ENCODE measurements at places on chromosomes 13 and 19.

DNA sequence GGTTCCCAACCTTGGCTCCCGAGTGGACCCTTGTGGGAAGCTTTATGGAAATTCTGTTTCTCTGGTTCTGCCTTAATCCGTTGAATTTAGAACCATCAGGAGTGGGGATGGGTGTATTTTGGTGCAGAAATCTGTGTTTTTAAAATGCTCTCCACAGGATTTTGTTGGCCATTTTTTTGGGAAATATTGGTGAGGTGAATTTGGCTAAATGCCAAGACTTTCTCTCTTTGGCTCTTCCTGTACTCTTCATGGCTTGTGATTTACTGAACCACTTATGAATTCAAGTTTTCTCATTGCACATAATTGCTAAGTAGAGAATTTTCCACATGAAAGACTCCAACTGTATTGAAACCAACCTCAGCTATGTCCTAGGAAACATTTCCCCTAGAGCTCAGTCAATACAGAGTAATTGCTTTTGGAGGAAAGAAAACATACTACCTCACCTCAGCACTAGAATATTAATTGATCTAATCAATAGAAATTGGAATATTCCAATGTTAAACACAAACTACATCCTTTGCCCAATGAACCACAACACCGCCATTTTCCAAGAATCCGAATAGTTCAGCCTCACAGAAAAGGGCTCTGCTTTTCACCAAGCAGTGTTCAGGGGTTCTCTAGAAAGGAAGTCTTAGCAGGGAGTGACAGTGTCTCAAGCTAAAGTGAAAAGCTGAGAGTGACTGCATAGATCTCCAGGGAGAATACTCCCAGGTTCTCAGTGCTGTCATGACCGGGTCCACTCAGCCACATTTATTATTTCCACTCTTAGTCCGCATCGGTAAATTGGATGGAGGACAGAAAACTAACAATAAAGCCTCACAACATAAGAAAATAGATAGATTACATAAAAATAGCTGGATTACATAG, 60.3 kb downstream of the ERCC5 start:
- no peak for DNase-seq

GRCh38 chr13:29562786-29563438, 32.6 kb downstream of the SLC7A1 start:
- no peak for DNase-seq

GRCh38 chr13:65217471-65217995, 2012.6 kb downstream of the PCDH9 start:
- no peak for DNase-seq

- no peak for DNase-seq
Observed at GRCh38 chr19:35945121-35945790, 9.1 kb downstream of the LRFN3 start.

DNA sequence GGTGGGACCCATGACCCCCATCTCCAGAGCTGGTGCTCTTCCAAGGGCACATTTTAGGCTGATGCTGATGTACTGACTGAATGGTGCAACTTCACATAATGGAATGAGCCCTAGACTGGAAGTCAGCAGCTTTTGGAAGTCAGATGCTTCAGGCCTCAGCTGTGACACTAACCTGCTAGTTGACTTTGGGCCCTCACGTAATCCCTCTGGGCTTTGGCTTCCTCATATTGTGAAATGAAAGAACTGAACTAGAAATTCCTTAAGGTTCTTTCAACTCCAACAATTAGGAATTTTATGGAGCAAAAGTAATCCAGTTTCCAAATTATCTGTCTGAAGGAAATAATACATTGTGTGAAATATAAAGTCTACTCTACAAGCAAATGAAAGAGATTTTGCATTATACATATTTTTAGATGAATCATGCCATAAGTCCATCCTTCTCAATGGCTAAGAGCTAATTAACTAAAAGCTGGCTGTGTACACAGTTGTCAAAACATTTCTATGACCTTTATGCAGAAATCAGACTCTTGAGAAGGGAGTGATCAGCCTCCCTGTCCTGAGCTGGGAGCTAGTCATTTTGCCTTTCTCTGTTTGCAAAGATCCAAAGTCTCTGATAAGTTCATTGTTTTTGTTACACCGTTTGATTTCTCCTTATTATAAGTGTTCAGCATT, 204.2 kb downstream of the DCLK1 start:
- DNase-seq: no peak

DNA sequence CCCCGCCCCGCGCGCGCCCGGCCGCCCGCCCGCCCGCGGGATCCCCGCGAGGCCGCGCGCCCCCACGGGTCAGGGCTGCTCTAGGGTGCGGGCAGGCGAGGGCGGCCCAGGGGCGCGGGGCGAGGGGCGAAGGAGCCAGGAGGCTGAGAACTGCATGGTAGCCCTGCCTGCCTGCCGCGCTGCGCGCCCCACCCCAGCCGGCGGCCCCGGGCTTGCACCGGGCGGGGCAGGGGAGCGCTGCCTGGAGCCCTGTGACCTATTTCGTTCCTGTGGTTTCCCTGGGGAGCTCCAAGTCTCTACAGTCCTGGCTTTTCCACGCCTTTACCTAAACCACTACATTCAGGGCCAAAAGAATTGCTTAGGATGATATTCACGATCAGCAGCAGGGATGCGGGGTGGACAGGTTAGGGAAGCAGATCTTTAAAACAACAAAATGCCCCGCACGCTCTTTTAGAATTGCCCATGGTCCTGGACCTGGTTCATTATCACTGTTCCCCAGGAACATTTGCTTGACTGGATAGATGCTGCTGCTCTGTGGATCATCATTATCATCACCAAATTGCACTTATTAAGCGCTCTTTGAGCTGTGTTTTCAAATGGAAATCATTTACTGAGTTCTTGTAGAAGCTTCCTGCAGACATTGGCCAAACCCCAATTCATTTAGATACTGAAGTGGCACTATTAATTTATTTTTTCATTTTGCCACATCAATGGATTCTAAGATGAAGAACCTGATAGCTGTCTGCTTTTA, 421 bp upstream of the GPR12 start:
- DNase-seq: no peak

DNA sequence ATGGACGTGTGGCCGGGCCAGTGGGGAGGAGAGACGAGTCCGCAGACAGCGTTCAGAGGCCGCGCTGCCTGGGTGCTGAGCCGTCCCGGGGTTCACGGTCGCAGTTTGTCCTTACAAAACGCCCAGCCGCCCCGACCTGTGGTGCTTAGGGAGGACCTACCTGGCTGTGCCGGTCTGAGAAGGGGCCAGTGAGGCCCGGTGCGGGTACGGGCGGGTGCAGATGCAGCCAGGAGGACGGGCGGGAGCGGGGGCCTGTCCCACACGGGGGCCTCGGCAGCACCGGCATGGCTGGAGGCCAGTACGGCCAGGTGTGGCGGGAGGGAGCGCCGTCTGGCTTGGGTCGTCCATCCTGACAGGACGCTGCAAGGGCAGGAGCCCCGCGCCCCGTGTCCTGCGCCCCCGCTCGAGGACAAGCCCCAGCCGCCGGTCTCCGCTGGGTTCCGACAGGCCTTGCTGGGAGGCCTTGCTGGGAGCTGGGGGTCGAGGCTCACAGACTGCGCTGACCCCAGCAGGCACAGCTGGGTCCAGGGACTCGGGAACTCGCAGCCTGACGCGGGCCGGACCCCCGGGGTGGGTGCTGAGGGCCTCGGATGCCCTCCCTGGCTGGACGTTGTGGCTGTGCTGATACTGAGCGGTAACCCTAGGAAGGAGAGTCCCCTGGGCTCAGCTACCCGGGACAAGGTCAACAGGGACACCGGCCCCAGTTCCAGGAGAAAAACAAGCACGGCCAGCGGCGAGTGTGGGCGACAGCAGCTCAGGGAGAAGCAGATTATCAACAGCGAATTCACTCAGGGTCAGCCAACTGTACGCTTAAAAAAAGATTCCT, 5.3 kb upstream of the PROZ start:
- DNase-seq: peak; percentile 97

GRCh38 chr13:71879129-71879535, 12.1 kb upstream of the DACH1 start:
- no peak for DNase-seq

DNA sequence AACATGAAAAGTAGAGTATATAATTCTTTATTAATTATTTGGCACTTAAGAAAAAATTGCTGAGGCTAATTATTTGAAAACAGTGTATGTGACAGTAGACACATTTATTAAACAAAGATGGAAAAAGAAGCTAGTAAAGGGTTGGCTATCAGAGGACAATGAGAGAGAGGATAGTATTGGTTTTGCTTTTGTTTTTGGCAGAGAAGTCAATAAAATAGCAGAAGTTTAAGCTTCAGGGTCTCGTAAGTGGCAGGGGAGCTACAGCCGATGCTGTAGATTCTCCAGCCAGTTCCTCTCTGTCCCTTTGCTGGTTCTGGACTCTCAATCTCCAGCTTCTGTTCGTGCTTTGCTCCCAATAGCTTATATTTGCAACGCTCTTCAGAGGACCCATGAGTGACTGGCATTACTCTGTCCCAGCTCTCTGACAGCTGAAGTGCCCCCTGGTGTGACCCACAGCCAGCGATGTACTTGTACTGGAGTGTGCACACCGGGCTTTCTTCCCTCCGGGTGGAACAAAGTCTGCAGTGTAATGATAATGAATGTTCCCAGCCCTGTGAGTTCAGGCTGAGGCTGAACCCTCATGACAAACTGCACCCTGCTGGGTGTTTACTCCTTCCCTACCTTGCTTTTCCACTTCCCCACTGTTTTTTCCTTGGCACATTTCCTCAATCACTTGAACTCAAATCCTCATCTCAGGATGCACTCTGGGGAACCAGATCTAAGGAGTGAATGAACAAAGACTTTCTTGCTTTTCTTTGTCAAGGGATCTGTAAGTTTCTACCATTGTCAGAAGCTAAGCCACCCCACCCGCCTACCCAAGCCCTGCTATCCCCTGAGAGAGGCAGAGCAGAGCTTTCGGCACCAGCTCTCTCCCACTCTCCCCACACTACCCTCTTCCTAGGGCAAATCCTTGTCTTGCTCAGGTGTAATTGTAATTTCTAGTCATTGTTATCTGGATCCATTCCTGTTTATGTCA, 254.8 kb downstream of the LHFPL6 start:
- DNase-seq: no peak

DNA sequence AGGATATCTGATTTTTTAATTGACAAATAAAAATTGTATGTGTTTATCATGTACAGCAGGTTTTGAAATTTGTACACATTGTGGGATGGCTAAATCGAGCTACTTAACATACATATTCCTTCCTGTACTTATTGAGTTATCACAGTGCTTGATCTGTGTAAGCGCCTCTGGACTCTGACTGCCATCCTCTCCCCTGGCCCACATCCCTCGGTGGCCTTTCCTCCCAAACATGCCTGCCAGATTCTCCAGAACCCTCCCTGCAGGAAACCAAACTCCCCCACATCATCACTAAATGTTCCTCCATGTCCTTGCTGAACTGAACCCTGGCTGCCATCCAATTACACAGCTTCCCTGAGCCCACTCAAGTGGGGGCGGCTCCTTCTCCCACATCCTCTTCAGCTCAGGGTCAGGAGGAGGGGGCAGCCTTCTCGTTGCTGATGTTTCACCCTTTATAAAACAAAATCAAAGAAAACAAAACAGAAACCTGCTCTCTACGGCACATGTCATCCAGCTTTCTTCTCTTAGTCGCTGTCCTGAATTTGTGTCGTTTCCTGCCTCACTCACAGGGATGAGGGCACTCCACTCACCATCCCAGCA, 97.1 kb upstream of the SPATA13 start:
- DNase-seq: no peak

DNA sequence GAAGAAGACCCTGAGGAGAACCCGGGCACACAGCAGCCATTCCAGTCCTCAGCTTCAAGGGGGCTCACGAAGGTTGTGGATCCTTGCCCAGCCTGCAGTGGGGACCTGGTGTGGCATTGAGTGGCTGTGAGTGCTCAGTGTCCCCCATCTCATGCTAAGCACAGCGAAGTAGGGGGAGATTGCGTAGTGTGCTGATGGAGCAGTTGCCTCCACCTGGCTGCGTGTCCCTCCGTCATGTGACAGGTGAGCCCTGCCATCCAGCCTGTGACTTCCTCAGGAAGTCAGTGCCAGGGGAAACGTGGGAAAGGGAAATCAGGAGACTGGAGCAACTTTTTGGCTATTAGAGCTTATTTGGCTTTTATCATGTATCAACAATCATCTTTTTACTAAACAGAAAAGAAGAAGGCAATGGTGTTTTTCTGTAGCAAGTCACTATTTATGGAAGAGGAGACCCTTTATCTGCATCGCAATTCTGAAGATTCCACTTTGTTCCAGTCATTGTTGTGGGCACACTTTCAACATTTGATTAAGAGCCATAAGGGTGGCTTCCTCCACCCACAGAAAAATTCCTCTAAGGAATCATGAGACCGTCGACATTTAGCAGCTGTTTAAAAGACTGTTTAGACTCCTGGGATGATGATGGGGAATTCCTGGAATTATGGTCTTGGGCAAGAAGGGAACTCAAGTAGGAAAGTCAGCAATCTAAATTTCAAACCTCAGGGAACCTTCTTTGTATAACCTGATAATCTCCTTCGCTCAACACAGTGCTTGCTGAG, 126.8 kb upstream of the SPATA13 start:
- DNase-seq: no peak

- no peak for DNase-seq
Observed at GRCh38 chr13:39656325-39656677, 839 bp downstream of the COG6 start.

DNA sequence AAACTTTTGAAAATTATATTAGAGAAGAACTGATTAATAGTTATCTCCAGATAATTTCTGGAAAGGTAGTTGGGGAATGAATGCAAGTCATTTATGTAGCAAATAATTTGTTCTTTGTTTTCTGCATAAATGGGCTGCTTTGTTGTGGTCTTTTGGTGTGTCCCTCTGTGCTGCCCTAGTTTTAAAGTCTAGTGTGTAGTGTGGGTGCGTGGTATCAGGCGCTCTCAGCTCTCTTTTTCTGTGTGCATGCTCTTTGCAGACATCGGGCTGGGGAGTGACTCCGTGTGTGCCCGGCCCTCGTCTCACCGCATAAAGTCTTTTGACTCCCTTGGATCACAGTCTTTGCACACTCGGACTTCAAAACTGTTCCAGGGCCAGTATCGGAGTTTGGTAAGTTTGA, 94.5 kb downstream of the ARHGEF7 start:
- no peak for DNase-seq

Data from vagina (tissue), 2 donors.